ENCODE measurements at places on chromosomes 13 and 19.

GRCh38 chr13:30107521-30108136, 199.7 kb downstream of the KATNAL1 start:
- no peak for DNase-seq

- no peak for DNase-seq
Observed at GRCh38 chr13:41133951-41134350, 1.3 kb upstream of the KBTBD6 start.

DNA sequence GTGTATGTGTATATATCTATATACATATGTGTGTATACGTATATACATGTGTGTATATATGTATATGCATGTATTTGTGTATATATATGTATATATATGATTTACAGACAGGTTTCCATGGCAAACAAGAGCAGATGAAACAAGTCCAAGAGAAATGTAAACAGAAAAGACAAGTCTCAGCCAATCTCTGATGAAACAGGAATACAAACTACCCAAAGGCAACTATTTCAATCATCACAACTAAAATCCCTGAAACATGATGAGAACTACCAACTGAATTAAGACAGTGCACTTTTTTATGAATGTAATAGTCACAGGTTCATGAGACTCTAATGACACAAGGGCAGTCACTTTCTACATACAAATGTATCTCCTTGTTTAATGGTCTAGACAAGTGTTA, 140.2 kb downstream of the TNFRSF19 start:
- DNase-seq = no peak

DNA sequence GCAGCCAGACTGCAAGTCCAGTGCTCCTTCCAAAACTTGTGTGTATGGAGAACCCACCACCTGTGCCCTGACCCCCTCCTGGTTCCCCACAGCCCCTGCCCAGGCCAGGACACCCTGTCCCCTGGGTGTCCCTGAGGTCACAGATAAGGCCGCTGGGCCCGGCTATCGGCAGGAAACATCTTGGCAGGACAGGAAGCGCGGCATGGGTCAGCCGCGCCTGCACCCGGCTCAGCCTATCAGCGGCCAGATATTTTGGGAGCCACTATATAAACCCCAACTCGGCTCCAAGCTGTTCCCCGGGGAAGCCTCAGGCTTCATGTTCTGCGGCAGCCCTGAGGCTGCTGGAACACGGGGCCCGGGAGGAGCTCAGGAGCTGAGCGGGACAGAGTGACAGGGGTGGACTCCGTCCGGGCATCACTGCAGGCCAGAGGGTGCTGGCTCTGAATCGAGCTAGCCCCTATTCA, 60.8 kb downstream of the AP1M1 start:
- no peak for DNase-seq

DNA sequence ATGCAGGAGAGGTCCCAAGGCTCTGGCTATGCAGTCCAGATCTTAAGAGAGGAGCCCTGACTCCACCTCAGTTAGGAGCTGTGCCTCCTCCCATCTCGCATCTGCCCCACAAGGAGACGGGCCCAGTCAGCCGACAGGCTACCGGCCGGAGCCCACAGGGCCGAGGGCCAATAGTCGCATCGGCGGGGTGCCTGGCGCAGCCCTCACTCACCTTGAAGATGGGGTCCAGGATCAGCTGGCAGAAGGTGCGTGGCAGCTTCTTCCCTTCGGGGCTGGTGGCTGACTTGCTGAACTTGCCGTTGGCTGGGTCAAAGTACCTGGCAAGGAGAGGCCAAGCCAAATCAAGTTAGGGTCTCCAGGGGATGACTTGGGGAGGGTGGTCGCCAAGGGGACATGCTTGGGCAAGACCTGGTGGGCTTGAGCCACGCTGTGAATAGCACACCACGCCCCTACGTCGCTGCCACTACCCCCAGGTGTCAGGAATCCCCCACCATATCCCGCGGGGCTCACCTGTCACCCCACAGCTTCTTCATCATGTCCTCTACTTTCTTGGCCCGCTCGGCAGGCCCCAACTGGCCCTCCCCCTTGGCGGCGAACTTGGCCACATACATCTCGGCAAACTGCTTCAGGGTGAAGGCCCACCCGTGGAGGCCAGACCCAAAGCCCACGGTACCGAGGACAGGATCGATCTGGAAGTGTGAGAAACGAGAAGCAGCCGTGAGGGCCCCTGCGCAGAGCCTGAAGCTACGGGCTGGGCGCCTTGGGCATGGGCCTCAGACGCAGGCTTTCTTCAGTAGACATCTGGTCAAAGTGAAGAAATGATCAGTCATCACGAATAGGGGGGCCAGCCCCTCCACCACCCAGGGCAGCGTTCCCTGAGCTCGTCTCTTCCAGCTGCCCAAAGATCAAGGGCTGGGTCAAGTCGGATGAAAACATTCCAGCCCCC, 3.3 kb downstream of the EEF2 start:
- no peak for DNase-seq

GRCh38 chr19:12140545-12141404, 625 bp upstream of the ZNF20 start:
- DNase-seq = peak; percentile 90

DNA sequence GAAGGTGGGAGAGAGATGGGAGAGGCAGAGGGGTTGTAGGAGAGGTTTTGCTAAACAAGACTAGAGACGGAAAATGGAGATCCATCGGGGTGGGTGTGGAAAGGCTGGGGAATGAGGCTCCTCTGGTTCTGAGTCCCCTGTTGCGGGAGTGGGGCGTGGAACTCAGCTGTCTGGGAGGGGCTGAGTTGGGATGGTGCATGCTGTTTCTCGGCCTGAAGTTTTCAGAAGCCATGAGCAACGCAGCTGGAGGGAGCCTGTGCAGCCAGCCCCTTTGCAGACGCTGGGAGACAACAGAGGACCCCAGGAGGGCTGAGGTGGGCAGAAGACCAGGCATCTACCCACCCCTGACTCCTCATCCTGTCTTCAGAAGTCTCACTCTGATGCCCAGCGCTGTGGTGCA, 7.4 kb upstream of the GIPR start:
- no peak for DNase-seq

DNA sequence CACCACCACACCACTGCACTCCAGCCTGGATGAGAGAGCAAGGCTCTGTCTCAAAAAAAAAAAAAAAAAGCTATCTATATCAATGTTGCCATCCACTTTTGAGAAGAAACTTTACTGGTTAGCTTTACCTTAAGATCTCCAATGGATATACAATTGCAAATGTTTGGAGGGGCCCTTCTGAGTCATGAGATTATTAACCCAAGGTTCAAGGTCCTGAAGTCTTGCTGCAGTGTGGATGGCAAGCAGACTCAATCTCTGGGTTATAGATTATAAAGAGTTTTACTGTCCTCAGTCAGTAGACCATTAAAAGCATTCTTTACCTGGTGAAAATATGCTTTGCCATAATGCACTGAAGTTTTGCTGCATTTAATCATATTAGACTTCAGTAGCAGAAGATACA, 3.7 kb upstream of the ZNF431 start:
- DNase-seq = no peak

DNA sequence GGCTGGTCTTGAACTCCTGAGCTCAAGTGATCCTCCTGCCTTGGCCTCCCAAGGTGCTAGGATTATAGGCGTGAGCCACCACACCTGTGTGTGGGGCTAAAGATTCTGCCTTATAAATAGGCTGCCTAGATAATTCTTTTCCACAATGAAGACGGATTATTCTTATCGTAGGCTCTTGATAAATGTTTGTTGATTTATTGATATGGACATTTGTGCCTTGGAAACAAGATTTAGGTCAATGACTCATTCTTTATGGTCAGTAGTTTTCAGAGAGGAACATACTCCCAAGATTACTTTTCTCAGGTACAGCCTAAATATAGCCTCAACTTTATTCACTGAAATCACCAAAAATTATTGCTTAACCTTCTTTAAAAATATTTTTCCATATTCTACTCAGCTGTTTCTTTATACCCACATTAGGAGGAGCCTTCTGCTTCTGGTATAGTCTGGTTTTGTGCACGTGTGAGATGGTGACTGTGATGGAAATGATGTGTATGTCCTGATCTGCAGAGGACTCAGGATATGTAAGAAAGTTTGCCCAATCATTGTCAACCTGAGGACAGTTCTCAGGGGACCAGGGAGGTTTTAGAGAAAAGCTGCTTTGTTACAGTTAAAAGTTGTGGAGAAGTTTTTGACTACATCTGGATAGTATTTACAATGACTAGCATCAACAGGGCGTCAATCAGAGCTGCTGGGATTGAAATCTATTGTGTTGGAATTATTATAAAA, 208.9 kb downstream of the DNAJC15 start:
- DNase-seq = no peak

DNA sequence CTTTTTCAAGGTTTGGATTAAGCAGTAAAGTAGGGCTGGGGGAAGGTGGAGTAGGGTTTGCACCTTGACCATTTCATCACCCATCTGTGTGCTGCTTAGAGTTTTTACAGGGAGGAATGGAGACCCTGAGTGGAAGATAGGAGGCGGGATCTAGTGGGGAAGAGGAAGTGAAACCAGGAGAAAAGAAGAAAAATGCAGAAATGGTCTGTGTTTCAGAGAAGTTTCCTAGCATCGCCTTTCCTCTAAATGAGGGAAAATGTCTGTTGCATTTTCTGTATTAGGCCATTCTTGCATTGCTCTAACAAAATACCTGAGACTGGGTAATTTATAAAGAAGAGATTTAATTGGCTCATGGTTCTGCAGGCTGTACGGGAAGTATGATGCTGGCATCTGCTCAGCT, 64.1 kb downstream of the TPT1 start:
- DNase-seq = no peak

- DNase-seq = peak; percentile 29
Observed at GRCh38 chr19:17706750-17707181, 12.5 kb upstream of the MAP1S start.

DNA sequence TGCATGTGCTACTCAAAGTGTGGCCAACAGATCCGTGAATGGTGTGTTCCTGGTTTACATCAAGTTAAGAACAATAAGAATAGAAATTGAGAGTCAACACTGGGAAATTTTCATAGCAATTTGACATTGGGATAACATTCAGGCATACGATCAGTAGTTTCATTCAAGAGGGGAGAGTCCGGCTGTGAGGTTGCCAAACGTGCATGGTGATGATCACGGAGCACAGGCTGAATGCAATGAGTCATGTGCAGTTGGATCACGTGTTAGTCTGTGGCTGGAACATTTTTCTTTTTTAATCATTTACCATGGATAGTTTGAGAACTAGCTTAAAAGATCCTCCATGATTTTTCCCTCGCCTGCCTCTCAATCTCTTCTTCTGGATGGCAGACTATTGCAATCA, 2.5 kb upstream of the DCT start:
- DNase-seq = no peak

DNA sequence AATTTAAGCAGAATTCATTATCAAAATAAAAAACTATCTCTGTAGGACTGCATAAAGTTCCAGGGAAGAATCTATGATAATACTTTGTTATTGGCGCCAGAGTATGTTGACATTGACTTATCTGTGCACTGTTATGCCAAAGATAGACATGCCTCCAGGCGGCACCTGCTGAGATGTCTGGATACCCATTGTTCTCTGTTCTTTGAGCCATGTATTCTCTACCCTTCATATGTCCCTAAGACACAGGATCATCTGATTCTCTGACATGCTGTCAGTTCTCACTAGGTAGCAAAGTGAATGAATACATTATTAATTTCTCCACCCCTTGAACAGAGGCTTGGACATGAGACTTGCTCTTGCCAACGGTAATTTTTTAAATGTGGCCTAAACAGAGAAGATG, 517.8 kb upstream of the SLITRK5 start:
- DNase-seq = no peak

- no peak for DNase-seq
Observed at GRCh38 chr13:46304546-46304945, 82.5 kb downstream of the RUBCNL start.

GRCh38 chr19:11797491-11797890, 832 bp upstream of the ZNF491 start:
- DNase-seq = peak; percentile 87

- DNase-seq = no peak
Observed at GRCh38 chr13:96460609-96461008, 370.7 kb downstream of the HS6ST3 start.

- DNase-seq = peak; percentile 85
Observed at GRCh38 chr19:19361075-19361594, 40.5 kb downstream of the MAU2 start.

GRCh38 chr13:92739306-92739818, 487.2 kb upstream of the GPC6 start:
- no peak for DNase-seq

DNA sequence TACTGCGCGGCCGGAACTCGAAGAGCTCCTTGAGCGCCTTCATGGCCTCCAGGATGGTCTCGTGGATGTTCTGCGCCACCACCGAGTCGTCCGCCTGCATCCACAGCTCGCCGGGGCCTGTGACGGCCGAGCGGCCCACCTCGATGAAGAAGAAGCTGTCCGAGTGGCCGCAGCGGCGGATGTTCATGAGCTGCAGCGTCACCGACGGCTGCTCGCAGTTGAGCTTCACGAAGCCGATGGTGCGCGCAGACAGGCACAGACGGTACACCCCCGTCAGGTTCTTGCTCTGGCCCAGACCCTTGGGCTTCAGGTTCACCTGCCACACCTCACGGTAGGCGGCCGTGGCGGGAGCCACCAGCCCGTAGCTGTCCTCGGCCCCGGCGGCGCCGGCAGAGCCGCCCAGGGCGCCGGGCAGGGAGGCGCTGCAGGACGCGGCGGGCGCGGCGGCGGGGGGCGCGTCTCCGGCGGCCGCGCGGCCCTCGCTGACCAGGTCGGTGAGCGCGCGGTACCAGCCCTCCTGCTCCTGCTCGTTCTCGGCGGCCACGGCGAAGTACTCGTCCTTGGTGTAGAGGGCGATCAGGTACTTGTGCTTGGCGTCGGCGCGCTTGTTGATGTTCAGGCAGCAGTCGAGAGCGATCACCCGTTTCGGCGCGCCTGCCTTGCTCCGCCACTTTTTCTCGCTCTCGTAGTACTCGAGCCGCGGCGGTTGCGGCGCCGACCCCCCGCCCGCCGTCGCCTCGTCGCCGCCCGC, 1.1 kb downstream of the IRS2 start:
- DNase-seq = peak; percentile 55

DNA sequence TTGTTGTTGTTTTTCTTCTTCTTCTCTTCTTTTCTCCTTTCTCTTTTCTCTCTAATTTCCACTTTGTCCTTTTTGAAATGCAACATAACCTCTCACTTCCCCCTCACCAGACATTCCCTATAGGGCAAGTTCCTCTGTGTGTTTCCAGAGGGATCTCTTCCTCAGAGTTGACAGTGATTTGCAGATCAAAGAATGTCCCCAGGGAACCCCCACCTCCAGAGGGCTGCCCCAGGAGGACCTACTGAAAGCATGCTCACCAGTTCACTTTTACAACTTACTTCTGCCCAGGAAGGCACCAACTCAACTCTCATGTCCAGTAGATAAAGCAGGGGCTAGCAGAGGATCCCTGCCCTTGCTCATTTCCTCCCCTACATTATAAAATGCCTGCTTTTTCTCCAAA, 1648.0 kb downstream of the PCDH9 start:
- DNase-seq = no peak

- no peak for DNase-seq
Observed at GRCh38 chr13:65985612-65986011, 1244.5 kb downstream of the PCDH9 start.
